ENCODE measurements at places on chromosomes 7 and 10. TPM values are rescaled to one million over a fixed set of nuclear protein-coding genes. Genes with fewer than 3 reads are reported as not detected.

DNA sequence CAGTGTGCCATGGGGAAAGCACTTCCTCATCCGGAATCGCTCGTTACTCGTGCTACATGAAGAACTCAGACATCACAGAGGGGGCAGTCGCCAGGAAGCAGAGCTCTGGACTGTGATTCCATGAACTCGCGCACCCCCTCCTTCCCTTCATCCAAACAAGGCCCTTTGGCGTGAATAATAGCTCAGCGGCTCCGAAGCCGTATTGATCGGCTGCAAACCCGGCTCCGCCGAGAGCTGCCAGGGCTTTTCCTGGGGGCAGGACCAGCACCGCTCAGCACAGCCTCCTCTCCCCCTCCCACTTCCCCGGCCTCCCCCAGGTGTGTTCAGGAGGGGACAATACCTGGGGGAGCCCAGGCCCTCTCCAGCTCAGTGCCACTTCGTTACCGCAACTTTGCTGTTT is 129.0 kb upstream of the TCF7L2 start:
- no peak for DNase-seq

DNA sequence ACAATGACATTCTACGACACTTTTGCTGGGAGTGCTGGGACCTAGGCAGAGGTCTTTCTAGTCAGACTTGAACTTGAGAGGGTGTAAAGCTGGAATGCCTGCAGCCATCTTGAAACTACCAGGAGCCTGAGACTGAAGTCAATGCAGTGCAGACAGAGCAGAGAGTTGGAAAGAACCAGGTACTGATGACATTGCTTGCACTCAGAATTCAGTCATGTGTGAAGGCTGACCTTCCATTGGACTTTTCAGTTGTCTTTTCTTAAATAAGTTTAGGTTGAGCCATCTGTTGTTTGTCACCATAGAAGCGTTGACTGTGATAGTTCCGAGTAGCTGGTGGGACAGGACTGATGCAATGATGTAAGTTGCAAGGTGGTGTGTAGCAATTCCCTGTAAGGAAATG is 3.1 kb upstream of the PLPP4 start:
- no peak for DNase-seq

GRCh38 chr10:31320550-31321211 is 1.7 kb downstream of the ZEB1 start:
- peak; percentile 57 for DNase-seq

- DNase-seq: no peak
Observed at GRCh38 chr7:70497793-70498192, 634.2 kb upstream of the GALNT17 start.

DNA sequence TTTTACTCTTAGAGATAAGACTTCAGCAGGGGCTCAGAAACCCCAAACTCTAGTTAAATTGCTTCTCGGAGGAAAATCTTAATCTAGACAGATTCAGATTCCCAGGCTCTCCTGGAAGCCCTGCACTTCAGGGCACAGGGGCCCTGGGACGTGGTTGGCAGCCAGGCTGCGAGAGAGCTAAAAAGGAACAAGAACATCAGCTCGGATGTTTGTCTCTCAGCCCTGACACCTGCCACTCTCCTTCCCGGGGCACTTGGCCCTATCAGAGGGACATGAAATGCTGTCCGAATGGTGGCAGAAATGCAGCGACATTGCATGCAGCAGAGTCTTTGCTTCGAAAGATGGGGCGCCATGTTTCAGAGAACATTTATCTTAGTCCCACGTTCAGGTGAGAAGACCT is 166.8 kb downstream of the CCDC3 start:
- no peak for DNase-seq

LFNG gene
- total RNA-seq: 50.6 TPM

ADRB1 gene
- 0.40 TPM for total RNA-seq

DNA sequence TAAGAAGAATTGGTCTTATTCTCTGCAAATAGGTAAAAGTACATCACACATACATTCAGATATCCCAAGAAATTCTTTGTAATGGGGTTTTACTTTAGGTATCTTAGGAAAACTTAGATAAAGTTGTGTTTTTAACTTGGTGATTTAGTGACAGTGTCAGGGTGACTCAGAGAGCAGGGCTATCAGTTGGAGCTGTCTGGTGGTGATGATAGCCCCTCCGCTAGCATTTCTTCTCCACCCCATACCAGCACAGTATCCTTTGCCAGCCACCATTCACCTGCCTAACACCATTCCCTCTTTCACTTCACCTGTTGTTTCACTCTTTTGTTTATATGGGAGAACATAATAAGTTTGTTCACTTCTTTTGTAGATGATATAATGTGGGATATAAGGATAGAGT is 30.4 kb downstream of the VPS50 start:
- no peak for DNase-seq

DNA sequence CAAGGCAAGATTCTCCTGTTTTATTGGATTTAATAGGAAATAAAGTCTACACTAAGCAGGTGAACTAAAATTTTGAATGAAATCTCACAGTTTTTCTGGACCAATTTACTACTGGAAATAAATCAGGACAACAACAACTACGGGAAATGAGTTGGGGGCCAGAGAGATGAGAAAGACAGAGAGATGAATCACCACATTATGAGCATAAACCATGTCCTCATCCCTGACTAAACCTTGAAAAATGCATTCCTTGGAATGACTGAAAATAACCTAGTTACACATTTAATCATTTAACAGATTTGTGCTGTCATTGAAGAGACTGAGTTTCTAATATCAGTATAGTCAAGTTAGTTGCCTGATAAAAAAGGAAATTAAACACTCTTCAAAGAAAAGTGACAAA is 608.4 kb upstream of the KCND2 start:
- no peak for DNase-seq

DNA sequence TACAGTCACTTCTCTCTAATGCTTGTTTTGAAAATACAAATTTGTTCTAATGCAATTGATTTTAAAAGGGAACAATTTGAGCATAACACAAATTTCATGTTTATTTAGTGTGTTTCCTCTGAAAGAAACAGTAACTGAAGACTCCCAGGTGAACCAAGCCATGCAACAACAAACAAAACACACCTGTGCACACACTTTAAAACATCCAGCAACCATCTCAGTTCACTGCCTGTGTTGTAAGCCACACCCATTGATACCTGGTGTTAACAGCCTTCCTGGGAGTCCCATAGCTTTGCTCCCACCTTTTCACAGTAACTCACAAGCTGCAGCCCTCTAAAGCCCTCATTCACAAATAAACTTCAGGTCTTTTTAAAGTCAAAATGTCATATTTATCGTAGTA is 89.3 kb downstream of the DOCK4 start:
- DNase-seq: no peak

DNA sequence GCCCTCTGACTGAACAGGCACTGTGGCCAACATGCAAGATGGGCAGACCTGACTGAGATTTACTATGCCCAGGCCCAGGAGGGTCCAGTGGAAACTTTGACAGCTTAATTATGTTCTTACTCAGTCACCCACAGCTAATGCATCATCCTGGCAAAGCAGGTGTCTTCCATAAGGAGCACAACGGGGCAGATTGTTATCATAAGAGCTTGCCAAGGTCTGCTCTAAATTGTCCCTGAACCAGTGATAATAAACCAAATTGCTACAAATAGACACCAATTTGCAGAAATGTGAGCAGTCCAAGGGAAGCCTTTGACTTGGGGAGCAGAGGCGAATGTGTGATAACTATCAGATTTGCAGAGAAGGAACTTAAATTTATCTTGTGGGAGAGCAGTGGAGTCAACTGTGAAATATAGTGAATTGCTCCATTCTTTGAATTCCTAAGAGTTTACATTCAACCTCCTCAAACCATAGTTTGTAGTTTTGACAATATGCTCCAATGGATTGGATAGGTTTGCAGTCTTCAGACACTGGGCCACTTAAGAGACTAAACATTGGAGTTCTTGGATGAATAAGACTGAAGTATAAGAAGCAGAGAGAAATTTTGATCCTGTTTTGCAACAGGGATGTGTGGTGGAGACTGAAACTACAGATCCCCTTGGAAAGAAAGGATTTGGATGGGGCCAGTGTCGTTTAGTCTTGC is 494.7 kb downstream of the CCSER2 start:
- DNase-seq: no peak

- DNase-seq: no peak
Observed at GRCh38 chr10:19706904-19707303, 109.3 kb upstream of the PLXDC2 start.

C10orf95 gene
- 0.20 TPM for total RNA-seq

All from activated CD8-positive, alpha-beta T cell treated with anti-CD3 and anti-CD28 coated beads for 36 hours (primary cell).